ENCODE measurements at places on chromosomes 4 and X.

GRCh38 chr4:106773076-106773905, 262.8 kb downstream of the DKK2 start:
- no peak for DNase-seq

GRCh38 chrX:107775000-107775733, 420 bp downstream of the TSC22D3 start:
- no peak for DNase-seq

DNA sequence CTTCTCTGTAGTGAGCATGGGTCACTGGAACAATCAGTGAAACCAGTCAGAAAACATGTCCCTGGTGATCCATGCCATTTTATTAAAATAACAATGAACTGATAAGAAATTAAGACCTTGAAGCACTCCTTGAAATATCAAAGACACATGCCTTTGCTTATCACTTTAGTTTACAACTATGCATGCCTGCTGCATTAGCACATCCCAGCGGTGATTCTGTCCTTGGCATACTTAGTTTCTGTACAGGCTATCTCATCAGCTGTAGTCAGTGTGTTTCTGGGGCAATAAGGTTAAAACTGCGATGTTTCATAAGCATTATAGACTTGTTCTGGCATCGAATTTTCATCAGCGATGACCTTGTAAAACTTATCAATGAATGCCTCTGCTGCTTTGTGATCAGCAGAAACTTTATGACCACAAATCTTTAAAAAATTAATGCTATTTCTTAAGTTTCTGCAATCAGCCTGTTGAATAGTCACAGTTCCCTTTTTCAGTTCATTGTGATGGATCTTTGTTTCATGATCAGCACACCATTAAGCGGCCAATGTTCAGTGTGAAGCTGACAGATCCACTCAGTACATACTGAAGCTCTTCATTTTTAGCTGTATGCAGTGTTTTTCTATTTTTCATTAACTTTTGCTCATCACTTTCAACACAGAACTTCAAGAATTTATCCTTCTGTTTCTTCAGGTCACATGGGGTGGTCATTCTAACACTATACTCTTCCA, 150.5 kb downstream of the RNF150 start:
- DNase-seq: no peak

DNA sequence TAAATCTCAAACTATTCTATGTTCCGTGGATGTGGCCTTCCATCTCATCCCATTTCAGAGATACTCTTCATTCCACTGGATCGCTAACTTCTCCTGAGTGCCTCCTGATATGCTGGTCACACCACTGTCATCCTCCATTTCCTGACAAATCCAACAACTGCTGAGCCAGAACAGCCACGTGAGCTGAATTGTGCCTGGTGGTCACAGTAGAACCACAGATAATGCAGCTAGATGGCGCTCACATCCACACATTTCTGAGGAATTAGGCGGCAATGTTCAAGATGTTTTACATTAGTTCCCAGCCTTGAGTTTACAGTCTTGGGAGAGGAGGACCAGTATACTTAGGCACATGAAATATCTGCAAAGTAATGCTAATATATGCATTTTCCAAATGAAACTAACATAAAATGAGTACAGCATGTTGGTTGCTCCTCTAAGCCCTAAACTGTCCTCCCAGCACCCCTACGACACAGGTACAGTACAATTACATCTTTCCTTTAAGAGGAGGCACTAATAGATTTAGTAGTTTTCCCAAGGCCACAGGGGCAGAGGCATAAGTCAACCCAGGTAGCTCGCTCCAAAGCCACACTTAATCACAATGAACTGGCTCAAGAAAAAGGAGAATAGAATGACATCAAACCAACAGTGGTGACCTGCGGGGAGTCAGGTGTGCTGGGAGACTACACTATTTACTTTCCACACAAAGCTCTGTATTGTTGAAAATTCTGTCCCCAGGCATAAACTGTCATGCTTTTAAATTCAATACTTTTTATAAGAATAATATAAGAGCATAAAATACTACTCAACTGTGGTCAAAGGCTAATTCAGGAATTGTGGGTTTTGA, 134.2 kb downstream of the CHIC2 start:
- peak; percentile 65 for DNase-seq

GRCh38 chrX:131633285-131633917, 89.5 kb downstream of the OR13H1 start:
- no peak for DNase-seq

DNA sequence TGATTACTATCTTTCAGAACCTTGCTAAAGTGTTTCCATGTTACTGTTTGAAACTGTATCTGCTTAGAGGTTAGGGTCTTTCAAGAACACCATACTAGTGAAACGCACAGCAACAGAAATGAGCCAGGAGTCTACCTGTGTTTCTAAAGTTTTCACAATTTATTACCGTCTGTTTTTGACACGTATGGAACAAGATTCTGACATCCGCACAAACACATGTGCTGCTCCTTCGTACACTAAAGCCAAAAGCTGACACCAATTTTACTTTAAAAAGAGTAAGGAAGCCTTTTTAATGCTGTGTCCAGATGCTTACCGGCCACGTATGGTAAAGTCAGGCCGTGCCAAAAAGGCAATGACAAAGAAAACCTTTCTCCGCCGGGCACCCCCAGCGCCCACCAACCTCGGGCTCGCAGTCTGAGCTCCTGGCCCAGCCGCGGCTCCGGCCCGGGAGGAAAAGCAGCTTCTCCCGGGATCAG, 532 bp downstream of the RPS4X start:
- DNase-seq: no peak

- no peak for DNase-seq
These were observed 18.4 kb downstream of the WDR44 start for GRCh38 chrX:118364261-118364660.

- peak; percentile 81 for DNase-seq
These were observed 3.3 kb downstream of the SH3BP2 start for GRCh38 chr4:2795893-2796848.

- DNase-seq: no peak
These were observed at the start of gene IL21 for GRCh38 chr4:122621016-122621507. Gene IL21, minus strand, starts transcription at chr4:122621066. Its CDS starts 55 bp downstream, at chr4:122621011.

All from brain pericyte (primary cell).